ENCODE measurements at places on chromosomes 12 and 14.
A peak's percentile ranks its signal among the peaks of the same experiment; 100 is the strongest.

DNA sequence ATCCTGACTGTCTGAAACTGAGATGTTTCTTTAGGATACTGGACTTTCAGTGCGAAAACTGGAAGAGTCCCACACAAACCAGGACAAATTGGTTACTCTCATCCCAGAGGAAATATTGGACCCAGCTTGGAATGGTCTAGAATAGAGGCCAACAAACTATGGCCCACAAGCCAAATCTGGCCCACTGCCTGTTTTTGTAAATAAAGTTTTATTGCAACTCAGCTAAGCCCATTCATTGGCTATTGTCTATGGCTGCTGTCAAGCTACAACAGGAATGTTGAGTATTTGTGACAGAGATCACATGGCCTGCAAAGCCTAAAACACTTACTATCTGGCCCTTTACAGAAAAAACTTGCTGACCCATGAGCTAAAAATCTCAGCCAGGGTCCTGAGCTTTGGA is 6.5 kb downstream of the WSCD2 start:
- DNase-seq, result no peak

DNA sequence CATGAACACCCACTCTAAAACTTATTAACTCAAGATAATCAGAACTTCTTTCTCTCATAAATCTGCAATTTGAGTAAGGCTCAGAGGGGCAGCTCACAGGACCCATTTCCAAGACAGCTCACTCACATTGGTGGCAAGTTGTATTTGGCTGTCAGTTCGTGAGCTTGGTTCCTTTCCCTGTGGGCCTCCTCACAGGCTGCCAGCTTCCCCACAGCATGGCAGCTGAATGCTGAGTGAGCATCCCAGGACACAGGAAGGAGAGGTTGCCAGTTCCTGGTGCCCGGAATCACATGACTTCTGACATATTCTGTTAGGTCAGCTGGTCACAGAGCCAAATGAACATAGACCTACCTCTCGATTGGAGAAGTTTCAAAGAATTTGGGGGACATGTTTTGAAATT is 116.6 kb upstream of the TMEM233 start:
- DNase-seq, result no peak

DNA sequence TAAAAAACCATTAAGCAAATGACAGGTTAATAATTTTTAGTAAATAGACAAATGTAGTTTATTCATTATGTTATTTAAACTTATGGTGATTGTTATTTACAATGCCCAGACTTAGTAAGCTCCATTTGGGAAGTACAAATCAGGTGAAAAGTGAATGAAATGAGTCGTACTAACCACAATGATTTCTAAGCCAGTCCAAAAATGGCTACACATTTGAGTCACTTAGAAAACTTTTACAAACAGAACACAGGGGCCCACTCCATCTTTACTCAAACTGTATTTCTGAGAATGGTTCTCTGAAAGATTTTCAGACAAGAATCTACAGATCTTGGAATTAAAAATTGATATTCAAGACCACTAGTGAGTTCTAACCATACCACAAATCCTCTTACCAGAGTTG is 653.3 kb upstream of the MIS18BP1 start:
- no peak for DNase-seq

- DNase-seq, result no peak
Observed at GRCh38 chr14:68399971-68400370, 392.9 kb downstream of the ZFP36L1 start.

DNA sequence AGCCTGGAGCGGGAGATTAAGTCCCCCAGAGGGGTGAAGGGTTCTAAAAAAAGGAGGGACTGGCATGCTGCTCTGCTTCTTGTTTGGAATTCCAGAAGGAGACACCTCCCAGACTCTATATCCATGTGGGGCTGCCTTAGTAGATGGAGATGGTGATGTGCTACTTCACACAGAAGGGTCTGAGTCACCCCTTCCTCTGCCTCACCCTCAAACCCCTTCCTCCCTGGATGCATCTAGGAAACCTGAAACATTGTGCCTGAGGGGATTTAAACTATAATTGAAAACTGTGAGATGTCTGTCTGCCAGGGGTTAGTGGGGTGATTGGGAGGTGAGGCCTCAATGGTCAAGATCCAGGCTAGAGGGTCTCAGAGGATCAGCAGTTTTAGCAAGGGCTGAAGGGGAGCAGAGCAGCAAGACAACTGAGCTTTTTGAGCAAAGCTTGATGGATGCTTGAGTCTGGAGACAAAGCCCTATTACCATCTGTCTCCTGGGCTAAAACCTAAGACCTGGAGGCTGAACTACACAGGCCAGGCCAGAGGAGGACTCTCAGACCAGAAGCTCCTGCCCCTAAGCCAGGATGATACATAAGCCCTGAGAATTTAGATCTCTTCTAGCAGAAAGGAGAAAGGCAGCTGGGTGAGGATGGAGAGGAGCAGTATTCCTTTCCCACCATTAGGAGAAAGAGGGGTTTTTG is 314.7 kb upstream of the ATP2B1 start:
- DNase-seq, result no peak

- no peak for DNase-seq
Observed at GRCh38 chr12:131357185-131357747, 353.6 kb upstream of the SFSWAP start.

DNA sequence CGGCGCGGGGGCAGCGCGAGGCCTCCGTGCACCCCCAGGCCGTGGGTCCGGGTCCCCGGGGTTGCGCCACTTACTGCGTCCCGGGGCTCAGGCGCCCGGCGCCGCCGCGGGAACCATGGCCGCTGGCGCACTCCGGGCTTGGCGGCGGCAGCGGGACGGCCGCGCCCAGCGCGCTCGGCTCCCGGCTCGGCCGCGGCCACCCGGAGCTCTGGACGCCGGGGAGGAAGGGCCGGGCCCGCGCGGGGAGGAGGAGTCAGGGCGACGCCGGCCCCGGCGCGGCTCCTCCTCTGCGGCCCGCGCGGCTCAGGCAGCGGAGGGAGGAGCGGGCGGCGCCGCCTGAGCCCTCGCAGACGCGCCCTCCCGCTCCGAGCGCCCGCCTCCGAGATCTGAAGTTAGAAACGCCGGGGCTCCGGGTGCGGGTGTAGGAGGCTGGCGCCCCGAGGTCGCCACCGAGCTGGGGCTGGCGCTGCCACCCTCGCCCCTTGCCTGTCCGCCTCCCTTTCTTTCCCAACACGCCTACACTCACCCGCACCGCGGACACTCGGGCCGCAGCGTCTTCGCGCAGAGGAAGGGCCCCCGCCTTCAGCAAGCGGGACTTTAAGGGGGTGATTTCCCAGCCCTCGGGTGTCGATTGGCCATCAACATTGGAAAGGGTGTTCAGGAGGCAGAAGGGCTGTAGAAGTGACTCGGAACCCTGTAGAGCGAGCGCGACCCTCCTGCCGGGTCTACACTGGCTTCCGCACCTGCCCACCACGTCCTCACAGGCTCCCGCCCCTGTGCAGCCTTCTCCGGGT is at the start of gene NIN:
Gene NIN (minus strand): TSS at position 231 of the 794 bp plus-strand sequence. CDS start 9,106 bp downstream, outside the sequence.
- DNase-seq, result peak; percentile 89

- no peak for DNase-seq
Observed at GRCh38 chr14:76311079-76311758, 64.7 kb upstream of the ESRRB start.
